Diencephalon (tissue), 1 donor: ENCODE measurements at places on chromosomes 4 and X. TPM values are rescaled to one million over a fixed set of nuclear protein-coding genes. Genes with fewer than 3 reads are reported as not detected.

Gene SNCA
- 158 TPM for total RNA-seq

Gene TRAM1L1
- total RNA-seq = 24.5 TPM

Gene TLR6
- 4.6 TPM for total RNA-seq

Gene GLUD2
- total RNA-seq = 3.2 TPM

Gene HDX
- total RNA-seq = 13.8 TPM

Gene C4orf50
- total RNA-seq = 19.4 TPM

Gene FAT4
- total RNA-seq = 35.3 TPM

Gene BEX4
- total RNA-seq = 126 TPM
